Naive thymus-derived CD8-positive, alpha-beta T cell (primary cell): ENCODE measurements at places on chromosomes 2 and 18. TPM values are rescaled to one million over a fixed set of nuclear protein-coding genes. Genes with fewer than 3 reads are reported as not detected.

Gene CCDC68
- total RNA-seq = not detected

Gene CNDP1
- not detected for total RNA-seq

DNA sequence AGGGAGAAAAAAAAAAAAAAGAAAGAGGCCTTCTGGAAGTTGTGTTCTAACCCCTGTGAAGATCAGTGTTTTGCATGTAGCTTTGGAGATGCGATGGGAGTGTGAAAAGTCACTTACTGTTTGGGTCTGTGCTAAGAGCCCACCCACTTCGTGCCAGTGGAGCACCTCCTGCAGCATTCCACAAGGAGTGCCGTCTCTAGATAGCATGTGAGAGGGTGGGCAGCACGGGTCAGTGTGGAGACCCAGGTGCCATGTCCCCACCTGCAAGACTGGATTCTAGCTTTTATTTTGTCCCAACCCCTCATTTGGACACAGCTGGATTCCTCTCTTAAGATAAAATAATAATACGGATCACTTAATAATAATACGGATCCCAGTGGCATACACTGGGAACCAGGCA is 12.5 kb upstream of the TMEM185B start:
- peaks cover 33% of the 10 kb centered on the region for H3K4me1 ChIP-seq
- H3K36me3 ChIP-seq = no peaks in the 10 kb centered on the region
- no peaks in the 10 kb centered on the region for H3K27me3 ChIP-seq
- DNase-seq = no peak
- no peak overlapping the region for H3K27ac ChIP-seq

Gene DNER
- total RNA-seq = not detected

DNA sequence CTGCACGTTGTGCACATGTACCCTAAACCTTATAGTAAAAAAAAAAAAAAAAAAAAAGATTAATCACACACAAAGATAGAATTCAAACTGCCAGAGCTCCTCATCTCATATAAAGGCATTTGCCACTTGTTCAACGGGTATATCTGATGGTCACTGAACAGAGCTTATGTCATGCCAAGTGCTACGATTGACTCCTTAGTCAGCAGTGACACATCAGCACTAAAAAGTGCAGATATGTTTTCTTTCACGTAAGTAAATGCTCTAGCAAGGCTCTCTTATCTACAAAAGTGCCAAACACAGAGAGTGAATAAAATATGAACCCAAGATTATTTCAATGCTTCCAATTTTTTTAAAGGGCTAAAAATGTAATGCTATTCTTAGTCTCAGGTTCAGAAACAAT is 1.1 kb downstream of the LMAN1 start:
- DNase-seq = no peak
- H3K4me1 ChIP-seq = peaks cover 34% of the 10 kb centered on the region
- peaks cover 8% of the 10 kb centered on the region for H3K36me3 ChIP-seq
- peak overlapping the region; percentile 83 for H3K4me3 ChIP-seq

Gene DCDC2C
- not detected for total RNA-seq

DNA sequence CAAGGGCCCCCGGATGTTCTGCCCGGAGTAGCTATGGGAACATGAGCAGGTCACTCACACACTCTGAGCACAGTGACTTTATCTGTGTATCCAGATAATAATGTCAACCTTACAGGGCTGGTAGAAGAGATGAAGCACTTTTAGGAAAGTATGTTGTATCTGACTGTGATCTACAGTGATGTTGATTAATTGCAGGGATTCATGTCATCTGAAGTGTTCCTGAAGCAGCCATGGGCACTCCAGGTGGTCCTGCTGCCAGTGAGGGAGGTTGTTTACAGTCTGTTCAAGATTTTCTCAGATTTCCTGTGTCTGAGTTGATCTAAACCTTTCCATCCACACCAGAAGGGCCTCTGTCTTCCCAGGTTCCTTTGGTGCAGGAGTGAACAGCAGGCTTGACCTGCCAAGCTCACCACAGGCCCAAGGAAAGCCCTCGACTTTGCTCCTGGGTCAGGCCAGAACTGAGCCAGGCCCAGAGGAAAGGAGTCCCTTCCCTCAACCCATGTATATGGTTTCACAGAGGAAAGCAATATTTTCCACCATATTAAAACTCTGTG is 28.0 kb downstream of the KIAA2012 start:
- no peak overlapping the region for H3K4me3 ChIP-seq
- DNase-seq = no peak
- H3K27ac ChIP-seq = no peak overlapping the region
- no peaks in the 10 kb centered on the region for H3K36me3 ChIP-seq
- peaks cover 3% of the 10 kb centered on the region for H3K27me3 ChIP-seq
